ENCODE measurements at places on chromosomes 1 and 21. TPM values are rescaled to one million over a fixed set of nuclear protein-coding genes. Genes with fewer than 3 reads are reported as not detected.

- DNase-seq: peak; percentile 39
- no peaks in the 10 kb centered on the region for H3K27me3 ChIP-seq
- peaks cover 41% of the 10 kb centered on the region for H3K4me1 ChIP-seq
- peak overlapping the region; percentile 98 for H3K27ac ChIP-seq
Measured at GRCh38 chr1:35030756-35031446, 844 bp downstream of the ZMYM6 start.

DNA sequence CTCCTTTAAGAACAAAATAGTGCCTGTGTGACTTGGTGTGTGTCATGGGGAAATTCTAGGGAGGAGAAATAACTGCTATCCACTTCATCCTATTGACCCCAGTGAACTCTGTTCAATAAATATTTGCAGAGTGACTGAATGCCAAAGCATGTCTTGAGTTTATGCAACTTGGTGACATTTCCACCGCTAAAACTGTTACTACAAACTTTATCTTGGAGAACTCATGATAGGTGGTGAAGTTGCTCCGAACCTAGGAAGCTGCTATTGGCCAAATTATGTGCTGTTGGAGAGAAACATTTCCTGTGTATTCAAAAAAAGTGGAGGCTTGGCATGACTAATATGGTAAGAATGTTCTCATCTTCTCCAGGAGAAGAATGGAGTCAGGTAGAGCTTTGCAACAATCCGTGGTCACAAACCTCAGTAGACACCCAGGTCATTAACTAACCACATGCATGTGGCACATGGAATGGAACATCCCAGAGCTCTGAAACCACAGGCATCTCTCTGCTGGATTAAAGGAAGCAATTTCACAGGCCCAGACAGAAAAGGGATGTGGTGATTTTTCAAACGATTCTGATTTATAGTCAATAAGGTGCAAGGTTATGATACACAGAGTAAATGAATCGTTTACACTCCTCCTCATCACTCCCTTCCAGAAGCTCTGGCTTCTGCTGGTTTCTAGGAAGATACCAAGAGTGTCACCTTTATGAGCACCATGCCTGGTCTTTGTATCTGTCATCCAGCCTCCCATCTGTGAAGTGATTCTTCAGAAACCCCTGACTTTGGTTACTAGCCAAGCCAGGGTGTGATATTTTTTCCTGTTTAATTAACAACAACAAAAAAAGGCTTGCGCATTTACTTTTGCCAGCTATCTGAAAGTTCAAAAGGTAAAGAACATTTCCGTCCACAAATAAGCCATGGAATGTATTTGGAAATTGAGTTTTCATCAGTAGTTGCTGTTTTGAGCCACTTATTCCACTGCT is 361.1 kb downstream of the TGFB2 start:
- no peak for DNase-seq
- H3K36me3 ChIP-seq: no peaks in the 10 kb centered on the region
- no peaks in the 10 kb centered on the region for H3K4me1 ChIP-seq
- no peak overlapping the region for H3K4me3 ChIP-seq
- no peak overlapping the region for H3K27ac ChIP-seq
- no peaks in the 10 kb centered on the region for H3K27me3 ChIP-seq

DNA sequence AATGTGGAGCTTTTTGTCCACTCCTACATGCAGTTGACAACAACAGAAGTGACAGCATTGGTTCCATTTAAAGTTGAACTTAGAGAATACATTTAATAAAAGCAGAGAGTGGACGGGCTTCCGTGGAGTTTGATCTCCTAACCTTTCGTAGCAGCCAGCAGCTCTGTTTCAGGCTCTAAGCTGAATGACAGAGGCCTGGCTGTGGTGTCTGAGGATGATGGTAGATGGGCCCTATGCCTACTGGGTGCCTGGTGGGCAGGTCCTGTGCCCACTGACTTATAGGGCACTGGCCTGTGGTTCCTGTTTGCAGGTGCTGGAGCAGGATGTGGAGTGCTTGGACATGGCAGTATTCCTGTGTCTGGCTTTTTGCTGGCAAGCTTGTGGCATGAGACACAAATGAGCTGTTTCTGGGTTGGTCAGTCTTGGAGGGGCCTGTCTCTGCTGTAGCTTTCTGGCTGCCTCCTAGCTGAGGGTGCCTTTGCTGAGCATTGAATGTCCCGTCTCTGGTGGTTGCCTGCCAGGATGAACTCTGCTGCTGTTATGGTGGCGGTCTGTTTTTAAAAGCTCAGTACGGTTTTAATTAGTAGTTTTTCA is 54.6 kb downstream of the PRDM2 start:
- no peak overlapping the region for H3K27ac ChIP-seq
- no peaks in the 10 kb centered on the region for H3K27me3 ChIP-seq

GRCh38 chr1:115907092-115907491 is 66.2 kb upstream of the NHLH2 start:
- no peak for DNase-seq
- no peak overlapping the region for H3K4me3 ChIP-seq
- H3K36me3 ChIP-seq: no peaks in the 10 kb centered on the region
- no peaks in the 10 kb centered on the region for H3K27me3 ChIP-seq
- H3K4me1 ChIP-seq: no peaks in the 10 kb centered on the region

GRCh38 chr1:243315455-243315854 is 59.6 kb downstream of the SDCCAG8 start:
- H3K27me3 ChIP-seq: no peaks in the 10 kb centered on the region
- H3K36me3 ChIP-seq: peaks cover 19% of the 10 kb centered on the region
- H3K4me3 ChIP-seq: no peak overlapping the region
- H3K4me1 ChIP-seq: peaks cover 18% of the 10 kb centered on the region
- DNase-seq: no peak

- no peak overlapping the region for H3K27ac ChIP-seq
- H3K36me3 ChIP-seq: no peaks in the 10 kb centered on the region
- H3K27me3 ChIP-seq: peaks cover 7% of the 10 kb centered on the region
- no peaks in the 10 kb centered on the region for H3K4me1 ChIP-seq
- DNase-seq: no peak
- no peak overlapping the region for H3K4me3 ChIP-seq
Measured at GRCh38 chr1:34199927-34200326, 23.2 kb downstream of the C1orf94 start.

GRCh38 chr1:15172405-15173259 is 19.1 kb downstream of the TMEM51 start:
- no peak for DNase-seq
- no peak overlapping the region for H3K27ac ChIP-seq
- H3K36me3 ChIP-seq: peaks cover 14% of the 10 kb centered on the region
- no peak overlapping the region for H3K4me3 ChIP-seq
- no peaks in the 10 kb centered on the region for H3K4me1 ChIP-seq
- H3K27me3 ChIP-seq: peaks cover 30% of the 10 kb centered on the region

DNA sequence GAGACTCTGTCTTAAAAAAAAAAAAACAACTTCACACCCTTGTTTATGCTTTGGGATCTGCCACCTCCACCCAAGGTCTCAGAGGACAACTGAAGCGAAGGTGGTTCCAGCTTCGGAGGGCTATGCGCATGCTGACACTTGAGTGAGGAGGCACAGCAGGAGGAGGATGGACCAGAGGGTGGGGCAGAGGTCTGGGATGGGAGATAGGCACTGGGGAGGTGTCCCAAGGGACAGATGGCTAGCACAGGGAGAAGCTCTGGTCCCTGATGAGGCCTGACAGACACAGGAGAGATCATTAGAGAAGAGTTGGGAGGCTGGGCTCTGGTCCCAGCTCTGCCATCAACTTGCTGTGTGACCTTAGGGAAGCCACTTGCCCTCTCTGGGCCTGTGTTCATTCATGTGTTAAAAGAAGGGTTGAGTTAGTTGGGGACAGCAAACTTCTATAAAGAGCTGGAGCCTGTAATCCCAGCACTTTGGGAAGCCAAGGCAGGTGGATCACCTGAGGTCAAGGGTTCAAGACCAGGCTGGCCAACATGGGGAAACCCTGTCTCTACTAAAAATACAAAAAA is 16.8 kb downstream of the E2F2 start:
- no peak overlapping the region for H3K27ac ChIP-seq
- no peaks in the 10 kb centered on the region for H3K4me1 ChIP-seq
- no peaks in the 10 kb centered on the region for H3K36me3 ChIP-seq
- no peak for DNase-seq
- H3K4me3 ChIP-seq: no peak overlapping the region
- no peaks in the 10 kb centered on the region for H3K27me3 ChIP-seq

GRCh38 chr1:248871837-248872401 is 13.0 kb upstream of the ZNF692 start:
- H3K27ac ChIP-seq: no peak overlapping the region
- H3K36me3 ChIP-seq: no peaks in the 10 kb centered on the region
- peak overlapping the region; percentile 13 for H3K4me3 ChIP-seq
- DNase-seq: no peak
- H3K4me1 ChIP-seq: peaks cover 20% of the 10 kb centered on the region

DNA sequence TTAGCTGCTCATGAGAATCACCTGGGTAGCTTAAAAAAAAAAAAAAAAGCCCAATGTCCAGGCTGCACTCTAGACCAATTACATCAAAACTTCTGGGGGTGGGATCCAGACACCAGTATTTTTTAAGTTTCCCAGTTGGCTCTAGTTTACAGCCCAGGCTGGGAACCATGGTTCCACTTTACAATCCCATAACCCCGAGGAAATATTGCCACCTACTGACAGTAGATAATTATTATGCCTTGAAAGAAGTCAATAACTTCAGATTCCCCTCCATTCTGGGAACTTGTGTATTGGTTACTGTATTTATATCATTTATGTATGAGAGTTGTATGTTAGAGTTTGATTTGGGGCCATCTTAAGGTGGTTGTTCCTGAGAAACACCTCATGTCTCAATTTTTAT is 100.2 kb downstream of the SPATA46 start:
- H3K36me3 ChIP-seq: no peaks in the 10 kb centered on the region
- DNase-seq: no peak
- H3K4me1 ChIP-seq: no peaks in the 10 kb centered on the region
- H3K27ac ChIP-seq: no peak overlapping the region

- no peak overlapping the region for H3K4me3 ChIP-seq
- H3K27me3 ChIP-seq: no peaks in the 10 kb centered on the region
- DNase-seq: no peak
- H3K4me1 ChIP-seq: no peaks in the 10 kb centered on the region
- H3K27ac ChIP-seq: no peak overlapping the region
Measured at GRCh38 chr1:88327391-88328267, 356.4 kb upstream of the PKN2 start.

- H3K27me3 ChIP-seq: no peaks in the 10 kb centered on the region
- peak overlapping the region; percentile 98 for H3K27ac ChIP-seq
- H3K4me3 ChIP-seq: peak overlapping the region; percentile 67
- H3K36me3 ChIP-seq: no peaks in the 10 kb centered on the region
Measured at GRCh38 chr1:41666981-41667631, 182.6 kb upstream of the EDN2 start.

NBPF6 gene
- not detected for polyA plus RNA-seq

KRTAP21-2 gene
- polyA plus RNA-seq: not detected

IVL gene
- not detected for polyA plus RNA-seq

TRABD2B gene
- polyA plus RNA-seq: not detected

CNKSR1 gene
- not detected for polyA plus RNA-seq

CBS gene
- polyA plus RNA-seq: not detected

GNAT2 gene
- polyA plus RNA-seq: not detected

ASB17 gene
- polyA plus RNA-seq: not detected
